ENCODE measurements at places on chromosomes 12 and 14.

DNA sequence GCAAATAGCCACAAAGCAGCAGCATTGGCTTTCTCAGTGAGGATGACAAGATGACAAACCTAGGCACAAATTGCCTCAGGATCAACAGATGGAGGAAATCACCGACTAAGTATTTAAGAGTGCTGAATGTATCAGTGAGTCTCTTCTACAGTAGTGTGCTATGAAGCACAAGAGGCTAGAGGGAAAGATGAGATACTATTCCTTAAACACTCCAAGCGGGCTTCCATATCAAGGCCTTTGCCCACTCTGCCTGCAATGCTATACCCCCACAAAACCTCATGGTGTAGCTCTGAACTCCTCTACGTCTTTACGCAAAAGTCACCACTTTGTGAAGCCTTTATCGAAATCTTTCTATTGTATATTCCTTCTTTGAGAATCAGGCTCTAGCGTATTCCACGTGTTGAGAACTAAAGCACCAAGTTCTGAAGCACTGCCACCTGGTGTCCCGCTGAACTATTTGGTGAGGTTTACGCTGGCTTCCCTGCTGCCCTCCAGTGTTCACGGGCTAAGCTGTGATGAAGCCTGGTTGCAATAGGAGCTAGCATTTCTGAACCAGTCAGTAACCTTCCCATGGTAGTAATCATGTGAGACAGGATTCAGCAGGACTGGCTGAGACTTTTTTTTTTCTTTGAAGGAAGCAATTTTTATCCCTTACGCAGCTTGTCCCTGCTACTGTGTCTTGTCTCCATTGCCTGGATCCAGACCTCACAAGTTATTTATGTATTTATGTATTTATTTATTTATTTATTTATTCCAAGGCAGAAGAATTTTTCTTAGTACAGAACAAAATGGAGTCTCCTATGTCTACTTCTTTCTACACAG is 426.5 kb upstream of the OR4E1 start:
- peak; percentile 70 for DNase-seq

DNA sequence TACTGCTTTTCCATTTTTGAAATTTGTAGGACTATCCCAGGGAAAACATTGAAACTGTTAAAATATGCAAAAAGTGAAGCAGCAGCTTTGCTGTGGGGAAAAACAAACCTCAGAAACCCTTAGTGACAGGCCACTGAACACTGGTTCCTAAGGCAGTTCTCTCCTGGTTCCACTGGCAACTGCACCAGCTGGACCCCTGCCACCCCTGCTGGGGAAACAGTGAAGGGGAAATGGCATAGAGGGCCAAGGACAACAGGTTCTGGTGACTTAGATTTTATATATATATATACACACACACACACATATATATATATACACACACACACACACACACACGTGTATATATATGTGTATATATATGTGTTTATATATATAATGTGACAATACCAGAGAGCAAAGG is 16.2 kb upstream of the KRT7 start:
- no peak for DNase-seq

GRCh38 chr12:94536040-94536965 is 76.6 kb upstream of the CEP83 start:
- DNase-seq: no peak

- no peak for DNase-seq
Observed at GRCh38 chr14:69675245-69675583, 63.8 kb downstream of the SUSD6 start.

- no peak for DNase-seq
Observed at GRCh38 chr14:65470404-65470880, 57.9 kb downstream of the FUT8 start.

DNA sequence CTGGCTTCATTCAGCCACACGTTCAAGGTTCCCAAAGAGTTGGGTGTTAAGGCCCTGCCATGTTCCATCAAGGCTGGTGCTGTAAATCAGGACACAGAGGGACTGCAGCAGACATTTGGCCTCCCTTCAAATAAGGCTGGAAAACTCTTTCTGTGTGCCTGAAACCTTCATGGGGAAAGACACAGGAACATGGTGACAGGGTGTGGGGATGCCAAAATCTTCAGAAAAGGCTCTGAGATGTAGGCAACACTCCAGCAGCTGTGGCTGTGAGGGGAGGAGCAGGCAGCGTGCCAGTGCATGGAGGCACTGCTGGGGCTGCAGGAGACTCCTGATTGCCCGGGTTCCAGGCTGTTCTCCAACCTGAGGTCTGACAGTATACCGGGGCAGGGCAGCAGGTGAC is 15.0 kb downstream of the POMT2 start:
- no peak for DNase-seq

DNA sequence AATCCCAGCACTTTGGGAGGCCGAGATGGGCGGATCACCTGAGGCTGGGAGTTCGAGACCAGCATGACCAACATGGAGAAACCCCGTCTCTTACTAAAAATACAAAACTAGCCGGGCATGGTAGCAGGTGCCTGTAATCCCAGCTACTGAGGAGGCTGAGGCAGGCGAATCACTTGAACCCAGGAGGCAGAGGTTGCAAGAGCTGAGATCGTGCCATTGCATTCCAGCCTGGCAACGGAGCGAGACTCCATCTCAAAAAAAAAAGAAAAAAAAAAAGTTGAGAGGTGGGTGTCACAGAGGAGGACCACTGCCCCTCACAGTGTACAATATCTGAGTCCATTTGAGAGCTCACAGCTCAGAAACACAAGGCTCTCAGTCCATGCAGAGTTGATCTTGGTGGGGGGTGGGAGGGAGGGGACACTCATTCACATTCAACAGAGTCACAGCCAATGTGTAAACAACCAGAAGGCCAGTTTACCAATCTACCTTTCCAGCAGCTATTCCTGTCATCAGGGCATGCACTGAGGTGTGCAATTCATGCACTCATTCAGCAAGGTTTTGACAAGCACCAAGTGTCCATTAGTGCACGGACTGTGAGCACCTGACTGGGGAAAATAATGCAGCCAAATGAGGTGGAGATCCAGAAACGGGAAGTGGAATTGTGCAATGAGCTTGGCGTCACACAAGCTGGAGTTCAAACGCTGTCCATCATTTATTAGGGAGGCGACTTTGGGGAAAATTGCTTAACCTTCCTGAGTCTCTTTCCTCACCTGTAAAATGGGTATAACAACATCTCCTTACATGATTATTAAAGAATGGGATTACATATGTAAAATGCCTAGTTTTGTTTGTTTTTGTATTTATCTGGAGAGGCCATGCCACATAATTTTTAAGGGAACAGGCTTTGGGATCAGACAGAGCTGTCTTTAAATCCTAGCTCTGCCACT is 4.4 kb upstream of the EIF5 start:
- DNase-seq: peak; percentile 62

DNA sequence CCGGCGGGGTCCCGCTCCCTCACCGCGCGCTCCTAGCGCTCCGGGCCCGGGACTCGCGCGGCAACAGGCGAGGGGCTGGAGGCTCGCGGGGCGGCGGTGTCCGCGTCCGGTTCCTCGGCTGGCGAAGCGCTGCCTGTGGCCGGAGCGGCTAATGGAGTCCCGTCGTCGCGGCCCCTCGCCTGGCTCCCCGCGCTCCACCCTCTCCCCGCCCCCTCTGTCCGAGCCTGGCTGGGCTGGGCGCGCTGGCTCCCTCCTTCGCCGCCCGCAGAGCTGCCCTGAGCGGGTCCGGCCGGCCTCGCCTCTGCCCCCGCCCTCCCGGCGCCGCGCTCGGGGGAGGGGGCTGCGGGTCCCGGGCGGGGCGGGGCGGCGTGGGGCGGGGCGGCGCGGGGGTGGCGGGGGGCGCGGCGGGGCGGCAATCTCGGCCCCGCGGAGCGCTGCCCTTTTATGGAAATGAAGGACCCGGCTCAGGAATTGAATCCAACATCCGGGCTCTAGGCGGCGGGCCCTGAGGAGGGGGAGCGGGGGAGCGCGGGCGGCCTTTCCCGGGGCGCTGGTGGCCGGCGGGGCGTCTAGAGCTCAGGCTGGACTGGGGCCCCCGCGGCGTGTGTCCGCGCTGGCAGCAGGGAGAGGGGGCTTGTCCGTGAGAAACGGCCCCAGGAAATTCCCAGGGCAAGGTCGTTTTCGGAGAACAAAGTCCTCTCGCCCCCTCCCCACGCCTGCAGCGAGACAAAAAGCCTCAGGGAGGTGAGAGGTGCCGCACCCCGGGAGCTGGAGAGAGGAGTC is at the start of gene FERMT2:
Gene FERMT2, minus strand, starts transcription at position 153 of the 783 bp plus-strand sequence. CDS start 482 bp downstream, outside the sequence.
- peak; percentile 82 for DNase-seq

GRCh38 chr12:105899589-105899988 is 239.2 kb downstream of the NUAK1 start:
- no peak for DNase-seq
